ENCODE measurements at places on chromosomes 11 and 22.

DNA sequence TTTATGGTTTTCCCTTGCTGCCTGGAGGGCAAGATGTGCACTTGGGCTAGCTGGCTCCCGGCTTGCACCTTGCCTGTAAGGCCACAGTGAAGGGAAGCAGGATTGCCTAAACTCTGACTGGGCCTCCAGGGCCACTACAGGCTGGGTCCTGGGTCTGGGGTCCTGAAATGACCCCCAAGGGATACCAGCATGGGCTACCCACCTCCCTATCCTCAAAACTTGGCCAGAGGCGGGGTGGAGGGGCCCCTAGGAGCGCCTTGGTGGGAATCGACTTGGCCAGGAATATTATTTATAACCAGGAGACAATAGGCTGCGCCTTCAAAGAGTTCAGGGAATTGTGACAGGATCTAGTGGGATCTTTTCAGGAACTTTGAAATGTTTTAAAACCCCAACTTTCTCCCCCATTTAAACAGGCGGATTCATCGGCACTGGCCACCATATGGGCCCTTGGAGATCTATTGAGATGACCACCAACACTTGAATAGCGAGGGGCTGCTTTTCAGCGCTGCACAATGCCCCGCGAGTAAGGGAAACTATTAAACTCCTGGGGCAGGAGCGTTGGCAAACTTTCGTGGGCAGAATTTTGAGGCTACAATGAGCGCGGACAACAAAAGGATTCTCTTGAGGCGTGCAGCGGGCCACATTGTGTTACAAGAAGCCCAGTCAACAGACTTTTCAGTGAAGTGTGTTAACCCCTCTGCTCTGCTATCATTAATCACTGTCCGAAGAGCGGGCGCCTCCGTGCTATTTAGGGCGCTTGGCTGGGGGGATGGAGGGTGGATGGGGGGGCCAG is 15.2 kb downstream of the PAX6 start:
- no peak for DNase-seq

GRCh38 chr11:77677138-77677537 is 39.5 kb upstream of the CLNS1A start:
- no peak for DNase-seq

DNA sequence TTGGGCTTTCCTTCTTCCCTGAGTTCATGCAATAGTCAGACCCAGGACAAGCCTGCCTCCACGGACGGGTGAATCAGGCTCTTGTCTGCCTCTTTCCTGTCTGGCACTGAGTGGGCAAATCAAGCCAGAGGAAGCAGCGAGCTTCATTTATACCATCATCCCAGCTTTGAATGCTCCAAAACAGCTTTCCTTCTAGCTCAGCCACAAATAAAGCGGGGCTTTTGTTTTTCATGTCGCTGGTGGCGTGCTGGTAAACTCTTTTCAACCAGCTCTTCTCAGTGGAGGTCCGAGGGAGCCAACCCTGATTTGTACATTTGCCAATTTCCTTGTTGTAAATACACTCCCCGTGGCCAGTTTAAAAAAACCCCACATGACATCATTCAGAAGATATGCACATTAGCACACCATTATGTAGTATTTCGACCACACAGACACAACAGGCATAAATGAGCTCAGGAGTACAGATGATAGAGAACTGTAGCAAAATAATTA is 8.6 kb downstream of the C11orf91 start:
- no peak for DNase-seq

DNA sequence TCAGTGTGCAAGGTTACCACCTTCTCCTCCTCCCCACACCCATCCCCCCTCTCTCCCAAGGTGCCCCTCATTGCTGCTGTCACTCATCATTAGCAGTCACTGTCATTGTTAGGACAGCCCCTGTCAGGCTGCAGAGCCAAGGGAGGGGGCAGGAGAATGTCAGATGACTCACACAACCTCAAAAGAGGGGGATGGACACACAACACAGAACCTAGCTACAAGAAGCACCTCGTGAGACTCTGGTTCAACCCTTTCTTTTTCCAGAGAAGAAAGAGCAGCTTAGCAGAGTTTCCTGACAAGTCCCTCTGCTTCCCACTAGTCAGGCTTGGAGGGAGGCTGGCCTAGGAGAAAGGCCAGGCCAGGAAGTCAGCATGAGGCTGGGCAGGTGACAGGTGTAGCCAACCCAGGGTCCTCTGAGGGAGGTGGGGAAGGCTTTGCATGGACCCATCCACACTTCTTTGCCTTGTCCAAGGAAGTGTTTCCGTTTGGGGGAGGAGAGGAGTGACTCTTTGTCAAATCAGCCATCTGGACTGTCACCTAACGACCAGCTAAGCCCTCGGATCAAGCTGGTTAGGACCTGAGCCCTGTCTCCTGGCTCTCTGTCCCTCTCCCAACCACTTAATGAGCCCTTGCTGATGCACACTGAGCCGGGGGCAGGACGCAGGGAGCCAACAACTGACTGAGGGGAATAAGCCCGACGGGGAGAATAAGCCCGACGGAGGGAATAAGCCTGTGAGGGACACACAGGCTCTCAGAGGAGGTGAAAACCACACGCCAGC is 18.3 kb downstream of the ADORA2A start:
- DNase-seq, result no peak

GRCh38 chr11:79189055-79189454 is 251.8 kb downstream of the TENM4 start:
- no peak for DNase-seq

- DNase-seq, result no peak
Measured at GRCh38 chr22:47039356-47039755, 276.9 kb downstream of the TBC1D22A start.

GRCh38 chr11:85595285-85595884 is 31.8 kb downstream of the DLG2 start:
- no peak for DNase-seq

DNA sequence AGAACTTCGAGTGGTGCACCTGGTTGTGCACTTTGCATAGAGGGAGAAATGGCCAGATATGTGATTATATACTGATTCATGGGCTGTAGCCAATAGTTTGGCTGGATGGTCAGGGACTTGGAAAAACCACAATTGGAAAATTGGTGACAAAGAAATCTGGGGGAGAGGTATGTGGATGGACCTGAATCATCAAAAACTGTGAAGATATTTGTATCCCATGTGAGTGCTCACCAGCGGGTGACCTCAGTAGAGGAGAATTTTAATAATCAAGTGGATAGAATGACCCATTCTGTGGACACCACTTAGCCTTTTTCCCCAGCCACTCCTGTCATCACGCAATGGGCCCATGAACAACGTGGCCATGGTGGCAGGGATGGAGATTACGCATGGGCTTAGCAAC is 48.0 kb upstream of the NARS2 start:
- no peak for DNase-seq

DNA sequence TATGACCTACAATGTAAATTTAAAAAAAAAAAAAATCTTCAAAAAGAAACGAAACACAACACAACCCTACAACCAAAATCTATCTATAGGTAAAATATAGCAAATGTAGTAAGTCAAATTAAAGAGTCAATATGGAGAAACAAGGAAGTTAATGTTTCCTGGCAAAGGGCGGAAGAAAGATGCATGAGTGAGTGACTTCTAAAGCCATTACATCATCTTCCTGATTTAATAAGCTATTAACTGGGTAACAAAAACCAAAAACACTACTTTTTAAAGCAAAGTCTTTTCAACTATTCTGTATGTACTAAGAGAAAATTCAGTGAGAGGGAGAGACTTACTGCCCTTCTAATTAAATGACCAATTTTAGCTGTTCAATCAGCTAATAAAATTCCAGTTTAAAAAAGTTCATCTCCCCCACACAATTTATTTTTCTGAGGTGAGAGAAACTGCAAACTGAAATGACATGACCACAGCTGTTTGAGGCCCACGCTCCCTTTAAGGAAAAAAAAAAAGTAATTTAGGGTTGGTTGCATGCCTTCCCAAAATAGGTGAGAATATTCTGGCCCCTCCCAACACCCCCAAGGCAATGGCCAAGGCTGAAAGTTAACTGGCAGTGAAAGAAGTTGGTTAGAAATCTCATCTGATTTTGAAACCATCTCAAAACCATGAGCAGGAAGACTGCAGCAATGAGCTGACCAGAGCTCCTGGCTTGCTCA is 5.9 kb downstream of the SF1 start:
- DNase-seq, result no peak

DNA sequence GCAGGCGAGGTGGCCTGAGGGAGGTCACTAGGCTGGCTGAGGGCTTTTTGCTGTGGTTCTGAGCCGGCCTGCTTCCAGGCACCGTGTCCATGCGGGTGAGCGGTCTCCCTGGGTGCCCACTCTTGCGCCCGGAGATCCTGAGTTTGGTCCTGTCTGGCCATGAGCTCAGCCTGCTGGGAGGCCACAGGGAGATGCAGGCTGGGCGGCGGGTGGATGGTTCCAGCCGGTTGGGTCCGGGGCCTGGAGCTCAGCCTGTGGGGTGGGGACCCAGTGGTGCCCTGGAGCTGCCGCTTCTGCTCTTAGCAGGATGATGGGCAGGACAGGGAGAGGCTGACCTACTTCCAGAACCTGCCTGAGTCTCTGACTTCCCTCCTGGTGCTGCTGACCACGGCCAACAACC is 18.5 kb downstream of the TPCN2 start:
- DNase-seq, result no peak

- no peak for DNase-seq
Measured at GRCh38 chr11:71065841-71066240, 186.5 kb downstream of the SHANK2 start.

GRCh38 chr11:47105974-47106373 is 70.7 kb downstream of the ARFGAP2 start:
- no peak for DNase-seq

DNA sequence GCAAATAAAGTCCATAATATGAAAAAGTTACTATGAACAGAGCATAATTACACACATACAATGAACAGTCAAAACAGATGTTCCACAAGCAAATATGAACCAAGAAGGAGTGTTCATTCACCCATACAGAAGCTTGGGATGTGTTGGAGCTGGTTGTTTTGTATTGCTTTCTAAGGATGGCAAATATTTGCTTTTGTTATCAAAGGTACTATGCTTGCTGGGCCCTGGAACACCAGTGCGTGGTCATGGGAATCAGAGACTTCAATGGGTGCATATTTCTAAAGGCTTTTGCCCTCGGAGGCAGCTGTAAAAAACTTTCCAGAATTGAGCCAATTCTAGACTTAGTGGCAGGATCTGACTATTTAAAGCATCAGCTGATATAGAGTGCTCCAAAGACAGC is 85.1 kb downstream of the BARX2 start:
- no peak for DNase-seq

DNA sequence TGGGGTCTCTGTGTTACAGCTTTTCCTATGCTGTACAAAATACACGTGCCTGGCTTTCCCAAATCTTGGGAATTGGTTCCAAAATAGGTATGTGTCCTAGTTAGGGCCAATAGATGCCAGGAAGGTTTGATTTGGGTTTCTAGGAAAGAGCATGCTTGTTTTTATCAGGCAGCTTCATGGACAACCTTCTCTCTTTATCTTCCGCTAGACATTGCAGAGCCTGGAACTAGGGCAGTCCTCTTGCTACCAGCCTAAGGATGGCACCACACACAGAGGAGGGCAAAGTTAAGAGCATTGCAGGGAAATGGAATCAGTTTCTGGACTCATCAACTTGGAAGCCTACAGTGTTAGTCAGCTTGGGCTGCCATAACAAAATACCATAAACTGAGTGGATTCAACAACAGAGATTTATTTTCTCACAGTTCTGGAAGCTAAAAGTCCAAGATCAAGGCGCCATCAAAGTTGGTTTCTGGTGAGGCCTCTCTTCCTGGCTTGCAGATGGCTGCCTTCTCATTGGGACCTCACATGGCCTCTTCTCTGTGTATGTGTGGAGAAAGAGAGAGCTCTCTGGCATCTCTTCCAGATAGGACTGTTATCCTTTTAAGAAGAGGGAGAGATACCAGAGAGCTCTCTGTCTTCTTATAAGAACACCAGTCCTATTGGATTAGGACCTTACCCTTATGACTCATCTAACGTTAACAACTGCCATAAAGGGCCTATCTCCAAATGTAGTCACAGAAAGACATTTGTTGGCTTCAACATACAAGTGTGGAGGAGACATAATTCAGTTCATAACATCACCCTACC is 27.3 kb upstream of the CREB3L1 start:
- no peak for DNase-seq

DNA sequence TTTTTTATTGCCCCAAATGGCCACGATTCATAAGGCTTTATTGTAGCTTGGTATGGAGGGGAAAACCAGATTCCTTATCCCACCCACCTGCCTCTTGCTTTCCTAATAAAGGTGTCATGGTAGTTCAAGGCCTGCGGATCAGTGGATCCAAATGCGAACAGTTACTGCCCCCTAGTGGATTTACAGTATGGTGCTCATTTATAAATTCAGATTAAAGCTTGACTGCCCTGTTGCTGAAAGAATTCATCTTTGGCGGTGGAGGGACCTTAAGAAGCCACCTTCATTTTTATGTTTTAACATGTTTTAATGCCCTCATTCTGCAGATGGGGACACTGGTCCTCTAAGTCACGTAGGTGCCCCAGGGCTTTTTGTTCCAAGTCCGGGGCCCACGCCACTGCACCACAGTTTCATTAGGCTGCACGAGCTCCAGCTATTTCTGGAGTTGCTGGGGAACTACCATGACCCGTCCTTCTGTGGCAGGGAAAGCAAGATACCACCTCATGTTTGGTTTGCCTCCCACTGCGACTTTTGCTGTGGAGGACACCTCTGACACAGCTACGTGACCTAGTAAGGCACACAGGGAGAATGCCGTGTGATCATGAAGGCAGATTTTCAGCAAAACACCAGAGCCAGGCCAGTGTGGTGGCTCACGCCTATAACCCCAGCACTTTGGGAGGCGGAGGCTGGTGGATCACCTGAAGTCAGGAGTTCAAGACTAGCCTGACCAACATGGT is 15.6 kb upstream of the INCENP start:
- no peak for DNase-seq

DNA sequence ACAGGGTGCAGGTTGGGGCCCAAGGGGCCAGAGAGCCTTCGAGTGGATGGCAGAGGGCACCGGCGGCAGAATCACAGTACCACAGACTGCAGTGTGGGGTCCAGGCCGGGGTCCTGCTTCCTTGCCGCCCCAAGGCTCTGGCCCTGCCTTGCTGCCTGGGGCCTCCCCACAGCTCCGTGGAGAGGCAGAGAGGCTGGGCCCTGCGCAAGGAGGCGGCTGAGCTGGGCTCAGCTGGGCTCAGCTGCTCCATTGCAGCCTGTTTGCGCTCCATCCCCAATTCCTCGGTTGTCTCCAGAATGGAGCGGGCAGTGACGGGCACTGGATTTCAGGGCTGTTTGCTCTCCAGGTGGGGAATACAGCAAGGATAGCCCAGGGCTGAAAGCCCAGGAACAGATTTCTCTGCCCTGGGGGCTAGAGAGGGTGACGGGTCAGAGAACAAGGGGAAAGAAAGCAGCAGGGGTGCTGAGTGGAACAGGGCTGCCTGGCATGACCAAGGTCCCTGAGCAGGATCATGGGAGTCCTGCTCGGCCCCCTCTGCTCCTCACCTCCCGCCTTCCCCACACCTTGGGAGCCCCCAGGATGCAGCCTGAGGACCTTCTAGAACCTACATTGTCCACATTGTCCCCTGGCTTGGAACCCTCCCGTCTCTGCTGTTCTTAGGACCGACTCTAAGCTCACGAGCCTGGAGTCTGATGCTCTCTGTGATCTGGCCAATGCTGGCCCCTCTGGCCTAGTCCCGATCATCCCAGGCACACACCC is 18.9 kb downstream of the MRGPRG start:
- no peak for DNase-seq

GRCh38 chr11:121933694-121934093 is 182.3 kb downstream of the BLID start:
- DNase-seq, result no peak

Data from activated naive CD8-positive, alpha-beta T cell treated with anti-CD3 and anti-CD28 coated beads, Interleukin-2, amount 50 U/mL, for 16 hours (primary cell).